NCI-H1436 treated with DMSO at 0.1 percent for 48 hours (cell line): ENCODE measurements at places on chromosomes 12 and 14.

GRCh38 chr12:52215587-52216031 is 17.4 kb upstream of the KRT7 start:
- no peak for DNase-seq

DNA sequence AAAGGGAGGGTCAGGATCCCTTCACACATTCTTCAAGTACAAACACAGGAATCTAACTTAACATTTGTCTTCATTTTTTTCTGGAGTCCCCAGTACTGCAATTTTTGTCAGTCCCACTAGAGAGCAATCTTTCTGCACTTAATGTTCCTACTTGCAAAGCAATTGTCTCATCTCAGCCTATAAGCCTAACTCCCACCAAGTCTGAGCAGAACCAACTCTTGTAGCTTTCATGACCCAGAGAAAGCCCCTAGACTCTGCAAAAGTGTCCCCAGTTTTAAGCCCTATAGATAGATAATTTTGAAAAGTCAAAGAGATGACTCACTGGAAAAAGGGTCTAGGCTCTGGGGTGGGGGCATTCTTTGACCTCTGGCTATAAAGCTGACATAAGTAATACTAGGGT is 1.8 kb upstream of the ZBTB39 start:
- DNase-seq, result no peak

DNA sequence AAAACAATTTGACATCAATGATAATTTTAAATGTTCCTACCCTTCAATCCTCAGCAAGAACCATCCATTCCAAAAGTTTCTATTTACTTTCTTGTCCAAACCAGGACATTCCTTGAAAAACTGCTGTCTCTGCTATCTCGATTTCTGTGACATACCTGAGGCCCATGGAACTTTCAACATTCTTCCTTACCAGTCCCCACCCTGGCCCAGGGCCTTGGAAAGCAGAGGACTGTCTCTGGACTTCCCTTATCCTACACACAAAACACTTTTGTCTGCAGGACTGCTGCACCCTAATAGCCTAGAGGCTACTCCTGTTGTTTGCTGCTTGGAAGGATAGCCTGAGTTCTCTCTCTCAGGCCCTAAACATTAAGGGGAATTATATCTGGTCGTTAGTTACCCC is 151.8 kb upstream of the DHRS4 start:
- no peak for DNase-seq

GRCh38 chr14:23392613-23393012 is 15.5 kb downstream of the MYH6 start:
- no peak for DNase-seq

- DNase-seq, result no peak
Observed at GRCh38 chr14:104928391-104929133, 3.9 kb downstream of the PLD4 start.

- DNase-seq, result no peak
Observed at GRCh38 chr12:75960086-75960910, 71.3 kb downstream of the PHLDA1 start.

DNA sequence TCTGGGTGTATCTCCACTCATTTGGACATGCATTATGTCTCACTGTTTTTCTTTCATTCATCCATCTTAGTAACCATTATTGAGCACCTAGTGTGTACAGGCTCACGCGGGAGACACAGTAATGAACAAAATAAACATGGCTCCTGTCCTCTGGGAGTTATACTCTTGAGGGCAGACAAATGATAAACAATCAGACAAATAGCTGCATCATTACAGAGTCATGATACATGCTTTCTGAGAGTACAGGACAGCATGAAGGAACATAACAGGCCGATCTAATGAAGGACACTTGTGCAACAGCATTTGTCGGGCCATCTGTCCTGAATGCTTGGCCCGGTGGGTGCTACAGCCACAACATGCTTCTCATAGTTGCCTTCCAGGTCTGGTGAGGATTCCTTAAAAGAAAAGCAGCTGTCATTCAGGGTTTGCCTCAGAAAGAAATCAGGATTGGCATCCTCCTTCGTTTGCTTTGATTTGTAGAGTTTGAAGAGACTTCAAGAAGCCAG is 77.2 kb upstream of the EGLN3 start:
- DNase-seq, result no peak

DNA sequence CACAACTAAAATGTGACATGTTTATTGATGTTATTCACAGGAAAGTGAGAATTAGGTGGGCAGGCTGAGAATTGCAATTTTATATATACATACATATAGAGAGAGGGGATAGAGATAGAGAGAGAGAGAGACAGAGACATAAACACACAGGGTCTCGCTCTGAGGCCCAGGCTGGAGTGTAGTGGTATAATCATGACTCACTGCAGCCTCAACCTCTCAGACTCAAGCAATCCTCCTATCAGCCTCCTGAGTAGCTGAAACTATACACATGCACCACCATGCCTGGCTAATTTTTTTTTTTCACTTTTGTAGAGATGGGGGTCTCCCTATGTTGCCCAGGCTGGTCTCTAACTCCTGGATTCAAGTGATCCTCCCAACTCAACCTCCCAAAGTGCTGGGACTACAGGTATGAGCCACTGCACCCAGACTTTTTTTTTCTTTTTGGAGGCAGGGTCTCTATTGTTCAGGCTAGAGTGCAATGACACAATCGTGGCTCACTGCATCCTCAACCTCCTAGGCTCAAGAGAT is 49.1 kb downstream of the R3HDM2 start:
- DNase-seq, result no peak

- DNase-seq, result no peak
Observed at GRCh38 chr14:61184112-61184511, 97.0 kb downstream of the TMEM30B start.

GRCh38 chr14:102043251-102044025 is 43.4 kb downstream of the HSP90AA1 start:
- no peak for DNase-seq

GRCh38 chr12:87217491-87217890 is 811.7 kb downstream of the C12orf50 start:
- DNase-seq, result no peak

GRCh38 chr12:108090932-108091678 is 38.0 kb upstream of the WSCD2 start:
- DNase-seq, result no peak

DNA sequence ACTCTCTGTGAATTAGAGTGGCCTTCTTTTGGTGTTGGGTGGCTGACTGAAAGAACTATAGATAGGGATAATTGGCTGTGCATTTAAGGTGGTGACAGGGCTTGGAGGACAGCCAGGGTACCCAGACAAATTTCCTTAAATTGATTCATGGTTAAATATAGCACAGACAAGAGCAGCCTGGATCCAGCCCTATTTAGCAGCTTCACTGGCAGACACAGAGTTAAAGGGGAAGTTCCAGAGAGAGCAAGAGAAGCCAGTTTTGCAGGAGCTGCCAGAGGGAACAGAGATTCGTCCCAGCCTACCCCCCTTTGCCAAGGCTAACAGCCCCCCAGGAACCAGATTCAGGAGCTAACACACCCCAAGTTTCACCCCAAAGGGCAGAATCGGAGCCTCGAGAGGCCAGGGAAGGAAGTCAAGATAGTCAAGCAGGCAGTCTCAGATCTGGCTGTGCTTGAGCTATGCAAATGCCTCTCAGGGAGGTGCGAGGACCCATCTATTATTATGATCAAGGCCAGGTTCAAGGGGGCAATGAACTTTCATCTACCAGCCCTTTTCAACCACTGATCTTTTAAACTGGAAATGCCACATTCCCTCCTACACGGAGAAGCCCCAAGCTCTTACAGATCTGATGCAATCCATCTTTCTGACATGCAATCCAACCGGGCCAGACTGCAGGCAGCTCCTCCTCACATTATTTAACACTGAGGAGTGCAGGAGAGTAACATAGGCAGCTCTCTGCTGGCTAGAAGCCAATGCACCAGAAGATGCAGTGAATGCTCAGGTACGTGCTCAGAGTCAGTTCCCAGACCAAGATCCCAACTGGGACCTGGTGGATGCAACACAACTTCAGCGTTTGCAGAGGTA is 58.2 kb downstream of the DHRS2 start:
- DNase-seq, result no peak

- no peak for DNase-seq
Observed at GRCh38 chr14:60506462-60506984, 2.4 kb upstream of the SIX6 start.

GRCh38 chr12:66885115-66885875 is 206.4 kb upstream of the GRIP1 start:
- no peak for DNase-seq

- DNase-seq, result no peak
Observed at GRCh38 chr12:538731-539539, 79.2 kb downstream of the B4GALNT3 start.

DNA sequence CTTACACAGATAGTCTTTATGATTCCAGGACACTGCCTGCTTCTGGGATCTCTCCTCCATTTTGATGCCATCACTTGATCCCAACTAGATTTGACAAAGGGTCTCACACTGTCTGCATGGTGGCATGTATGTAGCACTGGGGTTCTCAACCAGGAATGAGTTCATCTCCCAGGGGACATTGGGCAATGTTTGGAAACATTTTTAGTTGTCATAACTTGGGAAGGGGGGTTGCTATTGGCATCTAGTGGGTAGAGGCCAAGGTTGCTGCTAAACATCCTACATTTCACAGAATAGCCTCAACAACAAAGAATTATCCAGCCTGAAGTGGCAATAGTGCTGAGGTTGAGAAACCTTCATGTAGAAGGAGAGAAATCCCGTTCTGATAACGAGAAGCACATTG is 376.2 kb downstream of the DPF3 start:
- no peak for DNase-seq

DNA sequence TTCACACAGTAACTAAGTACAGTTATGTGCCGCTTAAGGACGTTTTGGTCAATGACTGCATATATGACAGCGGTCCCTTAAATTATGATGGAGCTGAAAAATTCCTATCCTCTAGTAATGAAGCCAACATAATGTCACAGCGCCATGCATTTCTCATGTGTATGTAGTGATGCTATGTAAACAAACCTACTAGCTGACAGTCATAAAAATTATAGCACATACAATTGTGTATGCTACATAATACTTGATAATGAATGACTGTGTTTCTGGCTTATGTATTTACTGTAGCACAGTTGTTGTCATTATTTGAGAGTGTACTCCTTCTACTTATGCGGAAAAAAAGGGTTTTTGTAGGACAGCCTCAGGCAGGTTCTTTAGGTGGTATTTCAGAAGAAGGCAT is 99.7 kb downstream of the DACT1 start:
- DNase-seq, result no peak

- DNase-seq, result no peak
Observed at GRCh38 chr14:64266239-64266638, 27.9 kb downstream of the ESR2 start.

GRCh38 chr12:30692470-30692869 is 3.2 kb downstream of the IPO8 start:
- no peak for DNase-seq

DNA sequence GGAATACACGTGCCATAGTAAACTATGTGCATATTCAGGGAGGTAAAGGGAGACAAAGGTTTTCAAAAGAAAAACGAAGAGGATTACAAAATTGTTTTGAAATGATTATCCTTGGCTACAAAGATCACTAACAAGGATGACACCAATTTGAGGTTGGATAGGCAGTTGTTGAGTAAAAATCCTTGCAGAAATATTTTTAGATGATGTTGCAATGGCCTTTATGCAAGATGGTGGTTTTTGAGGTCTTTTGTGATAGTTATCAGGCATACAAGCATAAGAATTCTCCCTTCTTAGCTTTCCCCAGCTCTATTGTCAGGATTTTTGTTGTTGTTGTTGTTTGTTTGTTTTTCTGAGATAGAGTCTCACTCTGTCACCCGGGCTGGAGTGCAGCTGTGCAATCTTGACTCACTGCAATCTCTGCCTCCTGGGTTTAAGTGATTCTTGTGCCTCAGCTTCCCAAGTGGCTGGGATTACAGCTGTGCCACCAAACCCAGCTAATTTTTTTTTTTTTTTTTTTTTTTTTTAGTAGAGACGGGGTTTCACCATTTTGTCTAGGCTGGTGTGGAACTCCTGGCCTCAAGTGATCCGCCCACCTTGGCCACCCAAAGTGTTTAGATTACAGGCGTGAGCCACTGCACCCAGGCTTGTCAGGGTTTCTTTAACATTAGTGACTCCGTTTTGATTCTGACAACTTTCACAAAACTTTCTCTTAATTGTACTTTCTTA is 7.8 kb downstream of the RNASE1 start:
- DNase-seq, result no peak

DNA sequence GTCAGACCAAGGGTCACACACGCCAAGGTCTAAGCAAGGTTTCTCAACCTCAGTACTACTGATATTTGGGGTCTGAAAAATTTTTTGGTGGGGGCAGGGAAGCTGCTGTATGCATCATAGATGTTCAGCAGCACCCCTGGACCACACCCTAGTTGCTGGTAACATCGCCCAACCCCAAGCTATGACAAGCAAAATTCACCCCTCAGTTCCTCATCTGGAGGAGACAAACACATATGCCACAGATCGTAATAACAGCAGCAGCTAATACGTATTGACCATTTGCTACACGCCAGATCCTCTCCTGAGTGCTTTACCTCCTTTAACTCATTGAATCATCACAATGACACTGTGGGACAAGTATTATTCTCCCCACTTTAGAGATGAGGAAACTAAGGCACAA is 46.4 kb downstream of the ACTN1 start:
- DNase-seq, result no peak

DNA sequence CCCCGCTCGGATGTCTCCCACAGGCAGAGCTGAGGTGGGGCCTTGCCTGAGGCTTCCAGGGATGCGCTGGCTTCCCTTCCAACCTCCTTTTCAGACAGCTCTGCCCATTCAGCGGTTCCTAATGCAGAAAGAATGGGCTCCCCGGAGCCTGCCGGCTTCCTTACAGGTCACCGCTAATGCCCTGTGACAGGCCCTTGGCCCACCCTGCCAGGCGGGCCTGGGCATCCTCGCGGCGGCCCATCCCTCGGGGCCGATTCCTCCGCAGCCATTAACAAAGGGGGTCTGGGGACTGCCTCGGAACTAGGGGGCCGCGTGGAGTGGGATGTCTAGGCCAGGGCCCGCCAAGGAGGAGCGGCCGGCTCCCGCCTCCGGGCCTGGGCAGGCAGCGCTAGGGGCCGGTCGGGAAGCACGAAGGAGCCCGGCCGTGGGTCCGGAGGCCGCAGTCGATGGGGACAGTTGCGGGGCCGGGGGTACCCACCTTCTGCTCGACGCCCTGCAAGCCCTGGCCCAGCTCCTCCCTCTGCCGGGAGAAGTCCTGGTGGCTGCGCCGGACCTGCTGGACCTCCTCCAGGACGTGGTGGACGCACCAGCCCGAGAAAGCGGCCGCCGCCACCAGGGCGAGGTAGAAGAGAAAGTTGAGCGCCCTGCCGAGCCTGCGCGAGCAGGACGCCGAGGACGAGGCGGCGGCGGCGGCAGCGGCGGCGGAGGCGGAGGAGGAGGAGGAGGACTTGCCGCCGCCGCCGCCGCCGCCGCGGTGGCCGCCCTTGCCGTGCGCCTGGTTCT is 738 bp downstream of the CKAP4 start:
- DNase-seq, result no peak
